ENCODE measurements at places on chromosomes 1 and 21.

- DNase-seq = no peak
Observed at GRCh38 chr1:3945916-3946840, 46.1 kb upstream of the C1orf174 start.

DNA sequence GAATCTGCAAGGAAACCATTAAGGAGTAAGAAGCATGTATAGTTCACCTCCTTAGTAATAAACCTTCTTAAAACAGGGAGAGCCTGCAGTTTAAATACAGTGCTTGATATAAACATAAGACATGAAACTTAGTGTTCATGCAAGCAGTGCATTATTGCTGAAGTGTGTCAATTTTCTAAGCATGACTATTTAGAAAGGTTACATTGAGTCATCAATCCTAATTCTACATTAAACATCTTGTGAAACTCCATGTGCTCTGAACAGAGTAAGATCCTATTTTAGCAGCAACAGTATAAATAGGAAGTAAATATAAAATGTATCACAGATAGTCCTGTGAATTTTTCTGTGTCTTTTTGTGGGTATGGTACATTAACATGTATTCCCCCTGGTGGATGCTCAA lies 135.5 kb downstream of the ESRRG start:
- DNase-seq = no peak

DNA sequence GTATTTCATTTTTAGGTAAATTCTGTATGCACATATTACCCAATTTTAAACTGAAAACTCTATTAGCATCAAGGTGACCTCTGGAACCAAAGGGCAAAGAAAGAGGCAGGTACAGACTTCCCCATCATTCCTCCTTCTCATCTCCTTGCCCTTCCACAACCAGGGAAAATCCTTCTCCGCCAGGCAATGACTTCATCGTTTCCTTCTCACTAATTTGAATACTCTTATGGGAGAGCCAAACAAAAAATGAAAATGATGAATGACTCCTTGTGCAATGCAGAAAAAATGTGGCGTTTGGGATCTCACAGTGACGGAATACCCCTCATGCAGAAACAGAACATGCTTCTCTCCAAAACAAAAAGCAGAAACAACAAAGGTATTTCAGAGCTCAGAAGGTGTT lies 83.7 kb downstream of the HLCS start:
- no peak for DNase-seq

DNA sequence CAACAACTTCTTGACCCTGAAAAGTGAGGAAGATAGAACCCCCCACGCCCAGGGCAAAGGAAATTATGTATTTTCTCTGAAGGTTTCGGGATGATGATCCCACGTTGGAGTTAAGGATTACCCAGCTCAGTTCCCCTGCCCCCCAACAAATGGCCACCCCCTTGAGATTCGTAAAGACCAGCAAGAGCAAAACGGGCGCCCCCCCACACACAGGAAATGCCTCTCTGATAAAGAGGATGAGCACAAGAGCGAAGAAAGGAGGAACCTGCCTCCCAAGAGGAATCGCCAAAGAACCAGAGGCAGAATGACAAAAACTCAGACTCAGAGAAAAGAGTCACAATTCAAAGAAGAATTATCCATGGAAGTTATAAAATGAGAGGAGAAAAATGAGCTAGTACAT lies 576.9 kb downstream of the MATN1 start:
- DNase-seq = no peak

DNA sequence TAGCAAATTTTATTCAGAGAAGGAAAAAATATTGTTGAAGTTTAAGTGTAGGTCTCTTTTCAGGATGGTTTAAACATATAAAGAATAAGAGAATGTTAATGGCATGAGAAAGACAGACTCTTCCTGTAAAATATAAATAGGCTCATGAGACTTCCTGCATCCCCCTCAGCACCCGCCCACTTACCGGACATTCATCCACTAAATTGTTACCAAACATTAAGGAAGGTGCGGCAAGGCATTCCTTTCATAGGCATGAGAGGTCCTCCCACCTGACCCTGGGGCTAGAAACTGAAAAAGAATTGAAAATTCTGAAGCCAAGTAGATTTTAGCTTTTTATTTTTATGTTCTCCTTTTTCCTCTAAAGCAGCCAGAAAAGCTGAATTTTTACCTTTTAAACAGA lies 10.6 kb upstream of the USP1 start:
- DNase-seq = no peak

- no peak for DNase-seq
Observed at GRCh38 chr1:21823206-21823979, 11.3 kb downstream of the LDLRAD2 start.

DNA sequence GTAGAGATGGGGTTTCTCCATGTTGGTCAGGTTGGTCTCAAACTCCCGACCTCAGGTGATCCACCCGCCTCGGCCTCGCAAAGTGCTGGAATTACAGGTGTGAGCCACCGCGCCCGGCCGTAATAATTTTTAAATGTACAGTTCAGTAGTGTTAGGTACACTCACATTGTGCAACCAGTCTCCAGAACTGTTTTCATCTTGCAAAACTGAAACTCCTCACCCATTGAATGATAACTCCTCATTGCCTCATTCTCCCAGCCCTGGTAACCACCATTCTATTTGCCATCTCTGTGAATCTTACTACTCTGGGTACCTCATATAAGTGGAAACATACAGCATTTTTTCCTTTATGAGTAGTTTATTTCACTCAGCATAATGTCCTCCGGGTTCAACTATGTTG lies 3.4 kb downstream of the NLRP3 start:
- DNase-seq = no peak

- peak; percentile 80 for DNase-seq
Observed at GRCh38 chr21:41283211-41283818, 33.3 kb upstream of the FAM3B start.

GRCh38 chr1:87940421-87940820 lies 611.7 kb downstream of the LMO4 start:
- no peak for DNase-seq

DNA sequence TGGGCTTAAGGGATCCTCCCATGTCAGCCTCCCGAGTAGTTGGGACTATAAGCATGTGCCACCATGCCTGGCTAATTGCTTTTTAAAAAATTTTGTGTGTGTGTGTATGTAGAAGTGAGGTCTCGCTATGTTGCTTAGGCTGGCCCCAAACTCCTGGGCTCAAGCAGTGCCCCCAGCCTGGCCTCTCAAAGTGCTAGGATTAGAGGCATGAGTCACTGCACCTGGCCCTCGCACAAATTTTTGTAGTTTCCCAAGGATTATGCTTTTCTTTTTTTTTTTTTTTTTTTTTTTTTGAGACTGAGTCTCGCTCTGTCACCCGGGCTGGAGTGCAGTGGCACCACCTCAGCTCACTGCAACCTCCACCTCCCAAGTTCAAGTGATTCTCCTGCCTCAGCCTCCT lies 144.4 kb upstream of the HNRNPU start:
- no peak for DNase-seq

DNA sequence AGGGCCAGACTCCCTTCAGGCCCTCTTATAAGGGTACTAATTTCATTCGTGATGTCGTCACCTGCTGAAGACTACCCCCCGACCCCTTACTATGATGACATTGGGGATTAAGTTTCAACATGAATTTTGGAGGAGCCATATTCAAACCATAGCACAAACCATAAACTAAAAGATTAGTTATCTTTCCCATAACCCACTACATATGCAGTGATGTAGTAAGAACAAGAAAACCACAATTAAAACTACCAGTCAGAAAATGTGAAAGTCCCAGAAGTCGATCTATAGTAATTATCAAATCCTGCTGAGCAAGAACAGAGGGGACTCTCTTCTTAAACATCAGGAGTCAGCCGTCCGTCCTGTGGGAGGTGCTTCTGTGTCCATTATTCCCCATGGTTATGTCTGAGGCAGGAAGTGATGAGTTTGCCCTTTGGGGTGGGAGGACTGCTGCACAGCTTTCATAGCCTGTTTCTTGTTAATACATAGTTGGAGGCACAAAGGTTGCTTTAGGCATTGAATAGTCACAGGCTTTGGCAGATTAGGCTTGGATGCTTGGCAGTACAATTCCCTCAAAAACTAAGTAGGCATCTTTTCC lies 35.9 kb upstream of the PTGFRN start:
- DNase-seq = no peak

DNA sequence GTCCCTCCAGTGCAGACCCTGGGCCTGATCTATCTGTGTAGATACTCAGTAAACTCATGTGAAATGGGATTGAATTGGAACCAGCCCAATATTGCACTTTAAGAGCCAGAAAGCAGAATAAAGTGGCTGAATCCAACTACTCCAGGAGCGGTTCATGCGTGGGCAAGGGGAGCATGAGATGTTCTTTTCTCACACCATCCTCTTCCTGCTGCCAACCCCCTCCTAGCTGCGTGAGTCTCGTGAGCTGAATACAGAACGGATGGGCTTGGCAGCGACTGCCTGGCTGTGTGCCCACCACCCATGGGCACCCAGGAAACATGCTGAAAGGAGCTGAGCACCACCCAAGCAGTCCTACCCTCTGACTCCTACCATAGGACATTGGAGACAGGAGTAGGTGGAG lies 128.3 kb downstream of the ELAVL4 start:
- DNase-seq = no peak

- no peak for DNase-seq
Observed at GRCh38 chr21:28496517-28496916, 496.2 kb downstream of the LTN1 start.

DNA sequence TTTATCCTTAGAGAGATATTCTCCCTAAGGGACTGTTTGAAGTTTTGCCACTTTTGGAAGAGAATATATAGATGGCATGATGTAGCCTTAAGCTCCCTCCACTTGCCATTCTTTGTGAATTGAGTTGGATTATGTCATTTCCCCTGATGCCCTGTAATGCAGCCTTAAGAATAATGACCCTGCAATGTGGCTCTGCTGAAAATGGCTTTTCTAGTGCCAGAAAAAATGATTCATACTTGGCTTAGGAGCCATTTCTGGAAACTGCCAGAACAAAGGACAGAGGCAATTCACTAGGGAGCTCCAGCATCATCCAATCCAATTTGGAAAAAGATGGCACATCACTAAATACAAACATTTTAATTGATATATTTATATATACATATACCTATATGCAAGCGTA lies 265.3 kb downstream of the SPATA17 start:
- peak; percentile 14 for DNase-seq

- no peak for DNase-seq
Observed at GRCh38 chr1:242435200-242435599, 89.3 kb downstream of the PLD5 start.

GRCh38 chr1:30864681-30865080 lies 43.9 kb downstream of the SDC3 start:
- DNase-seq = no peak
